Right forelimb (tissue), 1 donor: ENCODE measurements at places on chromosomes 13 and 19.

- no peak for DNase-seq
Observed at GRCh38 chr13:93286047-93286446, 59.4 kb downstream of the GPC6 start.

DNA sequence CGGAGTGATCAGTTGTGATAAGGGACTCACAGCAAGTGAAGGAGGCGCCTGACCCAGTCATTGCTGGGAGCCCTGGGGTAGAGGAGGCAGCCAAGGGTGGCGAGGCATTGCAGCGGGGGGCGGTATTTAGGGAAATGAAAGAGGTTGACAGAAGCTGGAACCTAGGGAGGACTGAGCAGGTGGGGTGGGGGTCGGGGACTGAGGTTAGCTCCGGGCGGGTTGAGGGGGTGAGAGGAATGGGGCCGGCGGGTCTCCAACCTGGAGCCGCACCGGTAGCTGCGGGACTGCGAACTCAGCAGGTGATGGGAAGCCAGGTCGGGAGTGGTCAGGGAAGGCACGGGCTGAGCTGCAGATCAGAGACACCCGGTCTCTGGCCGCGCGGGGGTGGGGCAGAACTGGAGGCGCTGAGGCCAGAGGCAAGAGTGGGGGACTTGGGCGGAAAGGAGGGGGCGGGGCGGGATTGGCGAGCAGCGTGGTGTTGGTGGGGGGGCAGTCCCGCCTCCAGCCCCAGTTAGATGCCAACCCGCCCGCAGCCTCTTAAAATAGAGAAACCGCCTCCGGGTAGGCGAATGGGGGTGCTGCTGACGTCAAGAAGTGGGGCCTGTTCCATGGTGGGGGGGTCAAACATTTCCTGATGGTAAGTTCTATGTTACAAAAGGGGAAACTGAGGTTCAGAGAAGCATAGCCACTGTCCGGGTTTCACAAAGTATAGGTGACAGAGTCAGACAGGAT, 1.5 kb downstream of the MAST3 start:
- DNase-seq: no peak

- no peak for DNase-seq
Observed at GRCh38 chr13:51739027-51739764, 64.8 kb downstream of the DHRS12 start.

- no peak for DNase-seq
Observed at GRCh38 chr19:29409076-29409862, 116.5 kb upstream of the VSTM2B start.

GRCh38 chr13:108200781-108201398, 14.4 kb downstream of the LIG4 start:
- DNase-seq: no peak

GRCh38 chr13:76884186-76884906, 1.9 kb downstream of the KCTD12 start:
- peak; percentile 78 for DNase-seq

GRCh38 chr13:97537110-97537509, 103.1 kb downstream of the RAP2A start:
- DNase-seq: no peak

DNA sequence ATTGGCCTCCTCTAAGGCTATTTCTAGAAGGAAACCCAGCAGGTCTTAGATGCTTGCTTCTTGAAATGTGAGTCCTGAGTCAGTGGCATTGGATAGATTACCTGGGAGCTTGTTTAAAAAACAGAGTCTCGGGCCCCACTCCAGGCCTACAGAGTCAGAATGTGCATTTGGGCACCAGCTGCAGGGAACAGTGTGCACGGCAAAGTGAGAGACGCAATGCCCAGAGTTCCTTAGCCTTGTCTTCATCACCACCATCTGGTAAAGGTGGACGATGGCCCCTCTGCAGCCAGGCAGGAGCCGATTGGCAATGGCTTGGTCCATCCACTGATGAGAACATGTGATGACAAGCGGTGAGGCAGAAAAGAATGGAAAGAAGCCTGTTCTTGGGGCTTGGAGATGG, 102.1 kb upstream of the TSC22D1 start:
- no peak for DNase-seq

GRCh38 chr13:100280681-100281080, 191.8 kb downstream of the PCCA start:
- no peak for DNase-seq

DNA sequence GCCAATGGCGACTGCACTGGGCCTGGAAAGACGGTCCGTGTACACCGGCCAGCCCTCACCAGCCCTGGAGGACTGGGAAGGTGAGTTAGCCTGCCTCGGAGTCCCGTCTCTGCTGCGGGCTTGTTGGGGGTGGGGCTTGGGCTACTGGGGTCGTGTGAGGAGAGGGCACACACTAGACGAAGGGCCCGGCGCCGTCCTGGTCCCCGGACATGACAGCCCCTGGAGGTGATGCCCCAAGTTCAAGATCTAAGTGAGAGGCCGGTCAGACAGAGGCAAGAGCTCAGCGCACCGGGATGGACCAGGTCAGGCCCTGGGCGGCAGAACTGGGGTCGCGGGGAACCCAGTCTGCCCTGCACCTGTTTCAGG, 1.6 kb downstream of the CILP2 start:
- no peak for DNase-seq

GRCh38 chr19:18274219-18274780, at the start of gene IQCN:
Gene IQCN, minus strand, starts transcription at chr19:18274452. Its CDS starts 4,974 bp downstream, at chr19:18269478.
- peak; percentile 66 for DNase-seq

- no peak for DNase-seq
Observed at GRCh38 chr13:42971691-42972347, 20.2 kb downstream of the EPSTI1 start.

- no peak for DNase-seq
Observed at GRCh38 chr13:114145256-114145655, 12.8 kb upstream of the RASA3 start.
